Subcutaneous adipose tissue (tissue), 4 donors: ENCODE measurements at places on chromosomes 1 and 21. TPM values are rescaled to one million over a fixed set of nuclear protein-coding genes. Genes with fewer than 3 reads are reported as not detected.

TRIM63 gene
- 1.1 TPM for total RNA-seq

FHAD1 gene
- 1.1 TPM for total RNA-seq

RAB7B gene
- 1.7 TPM for total RNA-seq

BSND gene
- not detected for total RNA-seq

MAP3K7CL gene
- 4.9 TPM for total RNA-seq

KCNJ9 gene
- not detected for total RNA-seq
